ENCODE measurements at places on chromosomes 2 and 18. TPM values are rescaled to one million over a fixed set of nuclear protein-coding genes. Genes with fewer than 3 reads are reported as not detected.

- DNase-seq: no peak
These were observed 14.9 kb upstream of the ITPRID2 start for GRCh38 chr2:181876614-181877063.

DNA sequence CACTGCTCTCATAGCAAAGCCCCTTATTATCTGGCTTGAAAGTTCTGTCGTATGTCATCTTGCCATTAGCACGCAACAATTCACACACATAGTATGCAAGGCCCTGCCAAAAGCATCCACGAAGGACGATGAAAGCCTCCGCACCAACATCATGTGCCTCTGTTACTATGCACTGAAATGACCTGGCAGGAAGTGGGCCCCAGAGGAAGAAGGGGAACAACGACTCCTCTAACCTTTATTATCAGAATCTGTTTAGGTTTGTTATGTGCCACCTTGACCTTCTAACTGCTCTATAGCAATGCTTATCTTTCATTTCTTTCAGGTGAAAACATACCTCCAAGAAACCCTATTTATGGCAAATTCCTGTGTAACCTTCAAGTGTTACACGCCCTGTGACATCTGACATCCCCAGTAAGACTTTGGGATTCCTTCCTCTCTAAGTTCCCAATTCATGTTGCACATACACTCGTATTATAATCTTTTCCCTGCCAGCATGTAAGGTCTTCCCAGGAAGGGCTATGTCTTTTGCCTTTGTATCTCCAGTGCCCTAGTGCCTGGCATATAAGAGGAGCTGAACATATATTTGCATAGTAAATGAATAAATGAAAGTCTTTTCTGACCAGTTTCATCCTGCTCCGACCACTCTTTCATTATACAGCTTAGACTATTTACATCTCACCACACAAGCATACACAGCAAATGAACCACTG is 7.0 kb upstream of the NDUFV2 start:
- DNase-seq: no peak

DNA sequence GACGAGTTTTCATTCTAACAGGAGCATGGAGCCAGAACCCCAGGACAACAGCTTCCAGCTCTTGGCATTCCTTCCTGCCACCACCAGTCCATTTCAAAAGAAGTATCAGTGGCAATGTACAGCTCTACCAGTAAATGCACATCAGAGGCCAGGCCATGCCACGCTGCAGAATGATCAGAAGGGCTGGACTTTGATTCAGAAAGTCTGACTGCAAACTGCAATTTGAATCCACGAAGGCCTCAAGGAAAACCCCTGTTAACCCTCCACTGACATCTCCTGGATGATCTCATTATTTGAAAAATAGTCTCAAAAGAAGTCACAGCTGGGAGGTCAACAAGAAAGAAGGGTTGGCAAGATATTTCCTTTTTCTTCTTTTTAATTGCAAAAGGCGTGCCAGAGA is 119.2 kb downstream of the MYO5B start:
- no peak for DNase-seq

DNA sequence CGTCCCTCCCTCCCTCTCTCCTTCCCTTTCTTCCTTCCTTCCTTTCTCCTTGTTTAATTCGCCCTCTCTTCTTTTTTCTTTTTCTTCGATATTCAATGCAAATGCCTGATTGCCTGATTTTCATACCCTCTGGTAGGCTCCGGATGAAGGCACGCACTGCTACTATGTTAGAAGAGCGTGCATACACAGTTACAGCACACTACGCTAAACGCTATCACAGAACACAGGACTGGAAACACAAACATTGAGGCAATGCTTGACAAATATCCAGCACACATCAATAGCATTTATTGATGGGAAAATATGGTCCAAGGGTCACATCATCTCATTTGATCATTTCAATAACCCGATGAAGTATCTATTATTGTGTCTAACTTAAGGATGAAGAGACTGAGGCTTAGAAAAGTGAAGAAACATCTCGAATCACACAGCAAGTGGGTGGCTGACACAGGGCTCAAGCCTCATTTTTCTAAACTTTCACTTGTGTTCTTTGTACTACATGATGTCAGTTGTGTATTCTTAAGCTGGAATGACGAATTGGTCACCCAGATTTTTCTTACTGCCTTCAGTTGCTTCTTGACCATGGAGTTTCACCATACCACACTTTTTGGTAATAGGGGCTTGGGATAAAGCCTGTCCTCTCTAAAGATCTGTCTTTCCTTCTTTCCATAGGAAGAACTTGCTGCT is 101.8 kb downstream of the TRIB2 start:
- DNase-seq: no peak

MDH1B gene
- 3.9 TPM for total RNA-seq

DNA sequence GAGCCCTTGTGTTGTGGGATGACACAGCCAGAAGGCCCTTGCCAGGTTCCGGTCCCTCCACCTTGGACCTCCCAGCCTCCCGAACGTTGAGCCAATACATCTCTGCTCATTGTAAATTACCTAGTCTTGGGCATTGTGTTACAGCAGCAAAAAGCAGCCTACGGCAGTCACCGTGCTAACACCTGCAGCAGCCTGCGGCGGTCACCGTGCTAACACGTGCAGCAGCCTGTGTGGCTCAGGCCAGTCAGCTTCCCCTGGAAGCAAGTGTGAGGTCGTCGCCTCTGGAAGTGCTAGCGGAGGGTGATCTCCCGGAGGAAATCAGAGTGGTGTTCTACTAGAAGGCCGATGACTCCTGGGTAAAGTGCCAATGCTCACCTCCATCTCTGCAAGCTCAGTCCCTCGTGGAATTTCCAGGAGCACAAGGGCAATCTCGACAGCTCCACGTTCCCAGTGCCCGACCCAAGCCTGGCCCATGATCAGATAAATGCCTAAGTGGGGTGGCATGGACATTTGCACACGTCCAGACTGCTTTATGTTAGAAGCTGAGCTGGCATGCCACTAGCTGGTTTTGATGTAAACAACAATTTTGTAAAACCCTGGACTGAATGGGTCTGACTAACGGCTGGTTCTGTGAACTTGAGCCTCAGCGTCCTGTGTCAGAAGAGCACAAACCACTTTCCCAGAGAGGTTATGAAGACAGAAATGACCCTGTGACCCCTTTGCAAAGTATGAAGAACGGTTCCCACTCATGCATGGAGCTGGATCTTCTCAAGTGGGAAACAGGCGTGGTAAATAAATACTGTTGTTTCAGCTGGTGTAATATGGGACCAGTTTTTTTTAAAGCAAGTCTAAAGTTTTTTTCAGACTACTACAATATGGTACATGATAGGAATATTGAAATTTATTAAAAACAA is 11.4 kb upstream of the CNDP1 start:
- DNase-seq: no peak

DNA sequence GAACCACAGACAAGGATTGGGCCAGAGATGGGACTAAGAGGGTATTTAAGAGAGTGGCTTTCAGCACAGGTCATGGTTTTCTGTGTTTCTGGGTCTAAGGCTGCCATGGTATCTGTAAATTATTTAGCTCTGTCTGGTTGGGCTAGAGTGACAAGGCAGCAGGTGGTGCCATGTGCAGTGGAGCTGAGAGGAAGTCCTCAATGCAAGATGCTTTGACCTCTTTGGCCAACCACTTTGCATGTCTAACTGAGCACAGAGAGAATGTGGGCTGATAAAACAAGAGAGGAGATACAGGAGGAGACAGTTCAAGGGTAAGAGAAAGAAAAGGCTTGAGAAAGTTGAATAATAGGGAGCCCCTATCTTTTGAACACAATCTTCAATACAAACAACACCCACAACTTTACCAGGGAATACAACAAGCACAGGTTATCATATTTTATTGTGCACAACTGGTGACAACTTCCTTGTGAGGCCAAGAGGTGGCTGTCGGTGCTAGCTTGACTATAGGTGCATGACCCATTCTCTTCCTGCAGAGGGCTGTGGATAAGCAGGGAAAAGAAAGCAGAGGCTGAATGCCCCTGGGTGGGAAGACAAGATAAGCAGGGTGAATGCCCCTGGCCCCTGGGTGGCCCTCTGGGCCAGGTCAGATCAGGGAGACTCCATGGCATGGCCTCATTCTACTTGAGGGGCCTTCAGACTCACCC is 12.3 kb downstream of the FLACC1 start:
- DNase-seq: peak; percentile 25

- DNase-seq: peak; percentile 69
These were observed 13.3 kb upstream of the TCF7L1 start for GRCh38 chr2:85119900-85120299.

DNA sequence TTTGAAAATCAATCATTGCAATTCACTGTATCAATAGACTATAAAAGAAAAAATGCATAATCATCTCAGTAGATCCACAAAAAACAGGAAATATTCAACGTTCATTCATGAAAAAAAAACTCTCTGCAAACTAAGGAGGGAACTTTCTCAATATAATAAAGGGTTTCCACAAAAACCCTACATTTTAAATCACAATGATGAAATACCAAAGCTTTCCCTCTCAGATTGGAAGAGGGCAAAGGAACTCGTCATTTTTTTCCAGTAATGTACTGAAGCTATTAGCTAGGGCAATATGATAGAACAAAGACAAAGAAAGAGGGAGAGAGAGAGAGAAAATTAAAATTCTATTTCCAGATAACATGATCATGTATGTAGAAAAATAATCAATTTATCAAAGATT is 167.1 kb upstream of the RBMS1 start:
- no peak for DNase-seq

SCYGR4 gene
- not detected for total RNA-seq

DNA sequence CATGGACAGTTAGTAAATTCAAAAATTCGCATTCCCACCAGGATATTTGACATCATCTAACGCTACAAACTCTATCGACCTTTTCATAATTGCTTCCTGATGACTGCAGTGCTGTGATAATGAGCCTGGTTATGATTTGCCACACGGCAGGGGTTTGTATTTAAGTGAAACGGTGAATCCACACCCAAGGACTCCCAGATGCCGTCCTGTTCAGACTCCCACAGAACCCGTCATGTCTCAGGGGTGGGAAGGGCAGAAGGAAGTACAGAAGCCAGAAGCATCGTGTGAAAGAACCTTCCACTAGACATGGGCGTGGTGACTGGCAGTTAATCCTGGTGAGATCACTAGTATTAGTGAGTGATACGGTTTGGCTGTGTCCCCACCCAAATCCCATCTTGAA is 91.2 kb upstream of the TMEM18 start:
- no peak for DNase-seq

GRCh38 chr2:121199281-121200010 is 85.6 kb downstream of the TFCP2L1 start:
- DNase-seq: no peak

- no peak for DNase-seq
These were observed 199.2 kb downstream of the CAMKMT start for GRCh38 chr2:44560941-44561340.

DNA sequence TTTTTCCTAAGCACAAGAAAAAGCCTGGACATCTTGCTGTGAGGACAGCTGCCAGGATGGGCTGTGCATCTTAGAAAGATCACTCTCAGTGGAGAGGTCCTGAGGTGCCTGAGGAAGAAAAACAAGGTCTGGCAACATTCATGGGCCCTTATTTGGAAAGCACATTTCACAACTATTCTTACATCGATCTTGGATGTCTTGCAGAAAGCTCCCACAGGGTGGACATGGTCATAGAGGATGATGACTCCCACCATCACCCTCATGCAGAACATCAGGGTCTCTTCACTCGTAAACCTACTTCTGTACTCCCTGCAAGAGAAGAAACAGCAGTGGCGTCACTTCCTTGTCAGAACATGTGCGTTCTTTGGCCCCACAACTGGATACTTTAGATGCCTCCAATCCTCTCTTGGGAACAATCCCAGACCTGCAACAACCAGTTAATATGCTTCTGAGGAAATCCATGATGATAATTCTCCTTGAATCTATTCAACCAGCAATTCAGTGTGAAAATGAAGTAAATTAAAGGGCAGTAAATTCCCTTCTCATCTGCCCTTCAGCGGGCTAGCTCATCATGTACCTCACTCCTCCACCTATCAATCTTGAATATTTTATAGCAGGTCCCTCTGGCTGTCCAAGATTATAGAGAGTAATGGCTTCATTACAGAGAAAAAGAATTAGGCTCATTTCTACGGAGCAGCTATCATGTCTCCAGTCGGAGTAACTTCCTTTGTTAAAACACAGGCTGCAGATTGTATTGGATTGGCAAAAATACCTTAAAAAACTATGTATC is 106.2 kb downstream of the CYRIA start:
- no peak for DNase-seq

PTPRN gene
- total RNA-seq: 4.2 TPM

GRCh38 chr18:10936176-10937053 is 213.0 kb downstream of the PIEZO2 start:
- peak; percentile 17 for DNase-seq

GRCh38 chr18:7870855-7871254 is 303.7 kb downstream of the PTPRM start:
- DNase-seq: no peak

MAP3K20 gene
- total RNA-seq: 18.0 TPM

Measured in neural progenitor cell (in vitro differentiated cells).